ENCODE measurements at places on chromosomes 1 and 21.
A peak's percentile ranks its signal among the peaks of the same experiment; 100 is the strongest.

GRCh38 chr1:39258146-39258924 lies 53.8 kb downstream of the MACF1 start:
- H3K4me3 ChIP-seq = no peak overlapping the region
- peaks cover 10% of the 10 kb centered on the region for H3K4me1 ChIP-seq
- peak; percentile 80 for DNase-seq
- H3K36me3 ChIP-seq = peaks cover 22% of the 10 kb centered on the region
- H3K27me3 ChIP-seq = no peaks in the 10 kb centered on the region

- no peak overlapping the region for H3K27ac ChIP-seq
- no peak overlapping the region for H3K4me3 ChIP-seq
- DNase-seq = peak; percentile 41
- H3K4me1 ChIP-seq = no peaks in the 10 kb centered on the region
Measured at GRCh38 chr1:28058168-28058567, 30.2 kb downstream of the EYA3 start.

DNA sequence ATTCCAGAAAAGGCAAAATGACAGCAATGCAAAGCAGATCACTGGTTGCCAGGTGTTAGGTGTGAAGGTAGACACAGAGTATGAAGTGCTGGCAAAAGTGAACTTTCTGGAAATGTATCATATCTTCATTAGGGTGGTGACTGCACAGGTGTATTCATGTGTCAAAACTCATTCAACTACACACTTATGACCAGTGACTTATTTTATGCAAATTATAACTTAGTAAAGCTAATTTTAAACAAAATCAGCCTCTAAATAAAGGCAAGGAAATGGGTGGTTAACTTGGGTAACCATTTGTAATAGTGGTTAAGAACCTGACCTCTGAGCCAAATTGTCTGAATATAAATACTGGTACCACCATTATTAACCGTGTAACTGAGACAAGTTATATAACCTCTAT lies 7.4 kb downstream of the COP1 start:
- no peak overlapping the region for H3K4me3 ChIP-seq
- DNase-seq = no peak
- H3K4me1 ChIP-seq = no peaks in the 10 kb centered on the region

GRCh38 chr1:34611571-34611970 lies 143.3 kb upstream of the GJB5 start:
- no peaks in the 10 kb centered on the region for H3K36me3 ChIP-seq
- DNase-seq = no peak
- H3K4me3 ChIP-seq = no peak overlapping the region

DNA sequence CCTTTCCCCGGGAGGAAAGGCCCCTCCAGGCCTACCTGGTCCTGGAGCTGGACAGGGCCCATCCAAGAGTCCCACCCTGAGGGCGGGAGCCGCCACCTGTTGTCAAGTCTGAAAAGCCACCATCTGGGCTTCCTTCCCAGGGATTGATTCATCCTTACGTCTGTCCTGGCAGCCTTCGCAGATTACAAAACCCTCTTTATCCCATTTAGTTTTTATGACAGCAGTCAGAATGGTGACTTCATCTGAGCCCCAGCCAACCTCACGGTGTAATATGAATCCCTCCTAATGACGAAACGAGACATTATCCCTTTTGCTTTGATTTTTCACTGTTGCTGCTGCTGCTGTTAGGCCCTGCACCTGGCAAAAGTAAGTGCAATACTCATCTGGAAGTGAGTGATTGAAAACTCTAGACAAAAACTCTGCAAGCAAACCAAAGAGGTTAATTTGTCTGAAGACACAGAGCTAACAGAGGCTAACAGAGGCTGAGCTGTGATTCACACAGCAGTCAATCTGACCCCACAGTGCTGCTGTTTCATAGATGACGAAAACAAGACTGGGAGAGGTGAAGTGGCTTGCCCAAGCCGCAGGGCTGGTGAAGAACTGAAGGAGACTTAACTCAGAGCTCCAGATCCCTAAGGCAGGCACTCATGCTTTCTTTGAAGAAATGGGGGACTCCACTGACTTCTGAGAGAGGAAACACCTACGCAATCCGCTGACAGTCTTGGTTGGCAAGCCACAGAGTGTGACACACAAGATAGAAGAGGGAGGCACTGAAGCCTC lies 30.0 kb upstream of the S100A7 start:
- H3K27me3 ChIP-seq = peaks cover 3% of the 10 kb centered on the region
- peaks cover 17% of the 10 kb centered on the region for H3K4me1 ChIP-seq
- H3K4me3 ChIP-seq = no peak overlapping the region
- no peak for DNase-seq

- no peaks in the 10 kb centered on the region for H3K4me1 ChIP-seq
- peak; percentile 44 for DNase-seq
- H3K27me3 ChIP-seq = no peaks in the 10 kb centered on the region
Measured at GRCh38 chr1:147496571-147497210, 44.6 kb upstream of the BCL9 start.

DNA sequence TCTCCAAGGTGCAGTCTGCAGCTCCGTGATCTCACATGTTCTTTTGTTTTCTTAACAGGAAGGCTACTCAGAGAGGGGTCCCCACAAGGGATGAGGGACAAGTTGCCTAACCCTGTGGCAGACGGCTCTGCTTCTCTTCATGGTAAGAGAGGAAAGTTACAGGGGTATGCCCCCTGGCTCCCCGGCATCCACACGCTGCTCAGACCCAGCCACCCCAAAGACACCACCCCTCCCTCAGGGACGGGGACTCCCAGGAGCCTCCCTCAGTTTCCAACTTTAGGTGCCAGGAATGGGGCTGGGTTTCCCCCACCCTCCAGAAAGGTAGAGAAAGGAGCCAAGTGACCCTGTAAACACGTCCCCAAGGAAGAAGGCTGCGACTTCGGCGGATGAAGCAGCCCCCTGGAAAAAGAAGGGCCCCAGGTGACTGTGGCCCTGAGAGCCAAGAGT lies 19.7 kb downstream of the OPTC start:
- H3K27ac ChIP-seq = peak overlapping the region; percentile 72
- no peak overlapping the region for H3K4me3 ChIP-seq
- H3K27me3 ChIP-seq = no peaks in the 10 kb centered on the region
- no peak for DNase-seq
- no peaks in the 10 kb centered on the region for H3K36me3 ChIP-seq

DNA sequence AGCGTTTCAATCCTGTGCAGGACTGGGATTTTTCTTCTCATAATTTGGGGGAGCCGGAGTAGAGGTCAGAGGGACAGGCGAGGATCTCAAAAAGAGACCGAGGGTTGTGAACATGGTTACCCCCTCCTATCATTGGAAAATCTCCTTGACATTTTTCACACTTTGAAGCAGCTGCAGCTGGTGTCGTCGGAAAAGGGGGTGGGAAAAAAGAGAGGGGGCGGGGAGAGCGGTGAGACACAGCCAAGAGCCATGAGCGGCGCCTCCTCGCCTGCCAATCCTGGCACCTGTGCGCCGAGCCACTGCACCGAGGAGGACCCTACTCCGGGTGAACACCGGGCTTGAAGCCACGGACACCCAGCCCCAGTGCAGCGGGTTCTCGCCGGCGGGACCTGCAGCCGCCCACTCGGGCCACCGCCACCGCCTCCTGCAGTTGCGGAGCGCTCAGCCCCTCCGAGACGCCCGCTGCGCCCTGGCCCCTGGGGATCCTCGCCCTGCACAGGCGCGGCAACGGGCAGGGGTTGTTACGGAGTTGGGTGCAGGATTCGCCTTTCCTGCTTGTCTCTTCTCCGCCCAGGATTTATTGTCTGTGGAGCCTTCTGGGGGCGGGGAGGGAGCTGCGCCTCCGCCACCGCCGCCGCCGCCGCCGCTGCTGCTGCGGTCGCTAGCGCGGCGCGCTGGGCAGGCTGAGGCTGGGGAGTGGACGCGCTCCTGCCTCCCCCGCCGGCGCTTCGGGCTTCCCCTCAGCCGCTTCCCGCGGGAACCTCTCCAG lies at the start of gene LRRC7:
TSS of gene LRRC7 (plus strand) at position 271 of the 769 bp plus-strand sequence. CDS start 718 bp downstream, outside the sequence.
- peak within 1 kb of the TSS; percentile 51 for H3K4me3 ChIP-seq
- no peak within 1 kb of the TSS for H3K27ac ChIP-seq
- DNase-seq = peak; percentile 74
- peaks cover 28% of the 10 kb centered on the region for H3K27me3 ChIP-seq
- H3K4me1 ChIP-seq = peaks cover 11% of the 10 kb centered on the region

- H3K4me3 ChIP-seq = no peak overlapping the region
- no peak overlapping the region for H3K27ac ChIP-seq
- no peaks in the 10 kb centered on the region for H3K4me1 ChIP-seq
- peaks cover 9% of the 10 kb centered on the region for H3K36me3 ChIP-seq
- DNase-seq = no peak
Measured at GRCh38 chr1:92736395-92736794, 48.5 kb downstream of the EVI5 start.

DNA sequence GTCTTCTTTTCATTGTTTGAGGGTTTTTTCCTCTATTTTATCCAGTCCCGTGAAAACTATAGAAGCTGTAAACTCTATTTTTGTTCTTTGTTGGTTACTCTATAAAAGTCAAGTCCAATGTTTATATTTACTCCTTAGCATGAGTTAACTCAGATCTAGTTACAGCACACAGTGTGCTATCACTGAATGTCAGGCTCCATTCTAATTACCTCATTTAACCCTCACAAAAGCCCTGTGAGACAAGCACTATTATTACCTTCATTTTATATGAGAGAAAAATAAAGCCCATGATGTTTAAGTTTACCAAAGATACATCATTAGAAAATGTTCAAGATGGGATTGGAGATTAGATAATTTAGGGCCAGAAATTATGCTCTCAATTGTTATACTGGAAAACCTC lies 251.4 kb upstream of the SNX7 start:
- no peaks in the 10 kb centered on the region for H3K27me3 ChIP-seq
- no peak overlapping the region for H3K27ac ChIP-seq
- H3K4me3 ChIP-seq = no peak overlapping the region
- H3K36me3 ChIP-seq = no peaks in the 10 kb centered on the region
- H3K4me1 ChIP-seq = peaks cover 18% of the 10 kb centered on the region

GRCh38 chr1:42962641-42963377 lies 4.1 kb upstream of the SLC2A1 start:
- H3K27me3 ChIP-seq = no peaks in the 10 kb centered on the region
- H3K36me3 ChIP-seq = no peaks in the 10 kb centered on the region
- no peak for DNase-seq
- peak overlapping the region; percentile 12 for H3K27ac ChIP-seq

GRCh38 chr1:112056354-112056753 lies 66.9 kb upstream of the KCND3 start:
- H3K27me3 ChIP-seq = no peaks in the 10 kb centered on the region
- no peak overlapping the region for H3K4me3 ChIP-seq
- H3K27ac ChIP-seq = no peak overlapping the region
- DNase-seq = no peak
- H3K4me1 ChIP-seq = no peaks in the 10 kb centered on the region
- no peaks in the 10 kb centered on the region for H3K36me3 ChIP-seq

DNA sequence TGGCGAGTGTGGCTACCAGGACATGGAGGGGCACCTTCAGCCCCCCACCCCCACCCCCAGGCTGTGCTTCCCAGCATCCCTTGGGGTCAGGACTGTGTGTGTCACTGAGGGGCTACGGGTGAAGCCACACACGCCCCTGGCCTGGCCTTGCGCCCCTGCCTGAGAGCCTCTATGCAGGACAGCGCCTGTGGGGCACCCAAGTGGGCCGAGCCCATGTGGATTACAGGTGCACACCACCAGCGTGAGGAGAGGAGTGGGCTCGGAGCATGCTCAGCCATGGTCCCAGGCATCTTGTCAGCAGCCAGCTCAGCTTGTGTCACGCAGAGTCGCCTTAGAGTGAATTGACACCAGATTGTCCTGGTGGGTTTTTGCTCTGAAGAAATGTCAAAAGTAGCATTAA lies 27.9 kb downstream of the FAAP20 start:
- DNase-seq = no peak
- no peak overlapping the region for H3K27ac ChIP-seq
- H3K27me3 ChIP-seq = no peaks in the 10 kb centered on the region
- H3K4me3 ChIP-seq = no peak overlapping the region
- no peaks in the 10 kb centered on the region for H3K4me1 ChIP-seq
- no peaks in the 10 kb centered on the region for H3K36me3 ChIP-seq

DNA sequence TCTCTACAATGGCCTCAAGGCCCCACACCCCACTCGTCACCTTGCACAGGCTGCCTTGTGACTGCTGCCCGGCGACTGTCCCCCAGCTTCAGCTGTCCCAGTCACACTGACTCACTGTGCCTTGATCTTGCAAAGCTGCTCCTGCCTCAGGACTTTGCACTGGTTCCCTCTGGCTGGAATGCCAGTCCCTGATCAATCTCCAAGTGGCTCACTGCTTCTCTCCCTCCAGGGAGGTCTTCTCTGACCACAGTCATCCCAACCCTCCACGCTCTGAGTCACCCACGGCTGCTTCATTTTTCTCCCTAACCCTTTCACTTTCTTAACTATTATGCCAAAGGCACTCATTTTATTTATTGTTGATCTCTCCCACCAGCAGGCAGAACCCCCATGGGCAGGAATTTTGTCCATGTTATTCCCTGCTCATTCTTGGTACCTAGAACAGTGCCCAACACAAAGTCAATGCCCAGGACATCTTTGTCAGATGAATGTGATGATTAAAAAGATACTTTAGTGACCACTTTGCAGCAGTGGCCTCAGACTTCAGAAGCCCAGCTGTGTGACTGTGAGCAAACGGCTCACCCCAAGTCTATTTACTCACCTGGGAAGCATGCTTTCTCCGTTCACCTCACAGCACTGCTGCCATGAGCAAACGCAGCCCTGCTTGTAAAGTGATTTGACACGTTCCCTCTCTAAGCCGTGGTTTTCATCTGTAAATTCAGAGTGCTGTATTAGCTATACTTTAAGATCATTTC lies 53.4 kb downstream of the ZBTB18 start:
- no peak overlapping the region for H3K27ac ChIP-seq
- peak overlapping the region; percentile 45 for H3K4me3 ChIP-seq
- peaks cover 8% of the 10 kb centered on the region for H3K4me1 ChIP-seq

DNA sequence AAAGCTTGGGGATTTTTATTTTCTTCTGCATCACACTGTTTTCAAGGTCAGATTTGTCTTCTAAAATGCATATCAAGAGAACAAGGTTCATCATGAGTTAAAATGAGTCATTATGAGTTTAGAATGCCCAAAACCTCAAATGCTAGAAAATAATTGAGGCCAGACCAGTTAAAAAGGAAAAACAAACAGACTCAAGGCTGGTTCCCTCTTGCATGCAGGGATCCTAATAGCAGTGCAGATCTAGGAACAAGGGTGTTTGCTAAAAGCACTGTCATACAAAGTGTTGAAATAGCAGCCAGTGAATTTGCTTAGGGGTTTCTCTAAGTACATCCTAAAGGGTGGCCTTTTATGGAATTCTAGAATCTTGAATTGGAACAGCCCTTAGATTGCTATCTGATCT lies 15.3 kb downstream of the BEND5 start:
- no peak overlapping the region for H3K27ac ChIP-seq
- H3K27me3 ChIP-seq = no peaks in the 10 kb centered on the region
- H3K4me3 ChIP-seq = no peak overlapping the region
- peaks cover 50% of the 10 kb centered on the region for H3K36me3 ChIP-seq
- H3K4me1 ChIP-seq = peaks cover 3% of the 10 kb centered on the region

DNA sequence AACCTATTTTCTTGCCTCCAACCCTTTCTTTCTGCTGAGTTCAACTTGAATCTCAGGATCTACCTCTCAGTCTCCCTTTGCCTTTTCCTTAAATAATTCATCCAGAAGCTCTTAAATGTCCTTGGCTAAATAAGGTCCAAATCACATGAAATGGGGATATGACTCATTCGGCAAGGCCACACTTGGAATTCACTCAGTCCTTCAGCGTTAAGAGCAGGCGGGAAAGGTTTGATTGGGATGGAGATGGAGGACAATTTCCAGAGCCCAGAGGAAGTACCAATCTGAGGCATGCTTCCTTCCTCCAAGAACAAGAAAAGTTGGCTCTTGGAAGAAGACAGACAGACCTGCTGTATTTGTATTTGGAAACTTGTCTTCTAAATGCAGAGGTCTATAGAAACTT lies 128.5 kb downstream of the PROX1 start:
- H3K27me3 ChIP-seq = no peaks in the 10 kb centered on the region
- DNase-seq = no peak
- no peaks in the 10 kb centered on the region for H3K36me3 ChIP-seq
- H3K4me3 ChIP-seq = no peak overlapping the region
- H3K27ac ChIP-seq = no peak overlapping the region

GRCh38 chr21:27772816-27773215 lies 805.9 kb upstream of the ADAMTS5 start:
- DNase-seq = no peak
- H3K4me1 ChIP-seq = peaks cover 3% of the 10 kb centered on the region
- H3K27ac ChIP-seq = no peak overlapping the region
- no peaks in the 10 kb centered on the region for H3K36me3 ChIP-seq

Data from SK-N-SH (cell line).